ENCODE measurements at places on chromosomes 4 and X. TPM values are rescaled to one million over a fixed set of nuclear protein-coding genes. Genes with fewer than 3 reads are reported as not detected.

The PRMT9 gene
- total RNA-seq, result 2.8 TPM

The ZXDA gene
- total RNA-seq, result 1.8 TPM

The ADH1A gene
- total RNA-seq, result not detected

The MTNR1A gene
- 0.50 TPM for total RNA-seq

The ADGRG4 gene
- total RNA-seq, result not detected

The RTL3 gene
- 0.15 TPM for total RNA-seq

The CENPVL2 gene
- total RNA-seq, result not detected

The SMIM43 gene
- total RNA-seq, result 0.23 TPM

The FRMPD4 gene
- 0.02 TPM for total RNA-seq

The CDS1 gene
- 0.54 TPM for total RNA-seq

The TDO2 gene
- 0.55 TPM for total RNA-seq

The IL2 gene
- total RNA-seq, result not detected

The ZNF711 gene
- total RNA-seq, result 0.76 TPM

The APOO gene
- 28.1 TPM for total RNA-seq

The DCAF4L1 gene
- total RNA-seq, result 0.09 TPM

The HCFC1 gene
- total RNA-seq, result 35.4 TPM

The TMSB15A gene
- 0.81 TPM for total RNA-seq

The STK32B gene
- 14.7 TPM for total RNA-seq

The F9 gene
- not detected for total RNA-seq

The PAQR3 gene
- 6.6 TPM for total RNA-seq
